ENCODE measurements at places on chromosomes 12 and 14.

DNA sequence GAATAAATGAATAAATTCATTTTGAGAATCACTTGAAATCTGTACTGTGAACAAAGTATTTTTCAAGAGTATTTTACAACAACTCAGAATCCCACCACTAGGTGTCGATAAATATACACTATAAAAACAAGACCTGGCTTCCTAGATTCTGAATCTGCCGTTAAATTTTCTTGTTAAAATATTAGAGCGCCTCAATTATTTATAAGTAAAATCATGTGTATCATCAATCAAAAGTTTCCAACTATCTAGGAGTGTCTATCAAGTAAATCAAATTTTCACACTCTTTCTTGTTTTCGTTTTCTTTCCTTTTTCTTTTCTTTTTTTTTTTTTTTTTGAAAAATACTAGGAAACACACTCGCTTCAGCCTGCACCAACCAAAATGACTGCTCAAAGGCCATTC lies 179.2 kb upstream of the DCN start:
- H3K36me3 ChIP-seq = no peaks in the 10 kb centered on the region
- no peaks in the 10 kb centered on the region for H3K4me1 ChIP-seq
- H3K4me3 ChIP-seq = no peak overlapping the region

DNA sequence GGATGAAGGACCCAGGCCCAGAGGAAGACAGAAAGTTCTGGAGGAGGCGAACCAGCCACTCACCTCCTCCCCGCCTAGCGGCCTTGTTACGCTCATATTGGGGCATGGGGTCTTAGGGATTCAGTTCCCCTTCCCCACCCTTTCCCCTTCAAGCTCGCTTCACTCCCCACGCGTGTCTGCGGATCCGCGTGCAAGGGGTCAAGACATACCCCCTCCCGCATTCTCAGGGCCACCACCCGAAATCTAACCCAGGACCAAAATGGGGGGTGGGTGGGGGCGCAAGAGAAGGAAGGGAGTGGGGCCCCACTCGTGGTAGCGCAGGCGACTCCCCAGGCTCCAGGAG lies 584 bp upstream of the RFX4 start:
- no peak overlapping the region for H3K4me3 ChIP-seq
- H3K27ac ChIP-seq = no peak overlapping the region
- H3K36me3 ChIP-seq = no peaks in the 10 kb centered on the region
- no peak for DNase-seq
- no peaks in the 10 kb centered on the region for H3K4me1 ChIP-seq

- DNase-seq = no peak
- H3K4me3 ChIP-seq = no peak overlapping the region
- peaks cover 5% of the 10 kb centered on the region for H3K36me3 ChIP-seq
- H3K4me1 ChIP-seq = peaks cover 56% of the 10 kb centered on the region
- no peaks in the 10 kb centered on the region for H3K27me3 ChIP-seq
Observed at GRCh38 chr12:53214687-53215455, 7.8 kb upstream of the ITGB7 start.

- DNase-seq = no peak
- no peaks in the 10 kb centered on the region for H3K27me3 ChIP-seq
- peak overlapping the region; percentile 44 for H3K4me3 ChIP-seq
- peaks cover 9% of the 10 kb centered on the region for H3K4me1 ChIP-seq
Observed at GRCh38 chr12:53221203-53222080, 10.6 kb downstream of the RARG start.

- H3K4me1 ChIP-seq = peaks cover 3% of the 10 kb centered on the region
- DNase-seq = peak; percentile 49
- H3K27me3 ChIP-seq = no peaks in the 10 kb centered on the region
- peak overlapping the region; percentile 75 for H3K27ac ChIP-seq
- peak overlapping the region; percentile 84 for H3K4me3 ChIP-seq
- H3K36me3 ChIP-seq = no peaks in the 10 kb centered on the region
Observed at GRCh38 chr14:54901380-54902142, 1.1 kb downstream of the GCH1 start.

DNA sequence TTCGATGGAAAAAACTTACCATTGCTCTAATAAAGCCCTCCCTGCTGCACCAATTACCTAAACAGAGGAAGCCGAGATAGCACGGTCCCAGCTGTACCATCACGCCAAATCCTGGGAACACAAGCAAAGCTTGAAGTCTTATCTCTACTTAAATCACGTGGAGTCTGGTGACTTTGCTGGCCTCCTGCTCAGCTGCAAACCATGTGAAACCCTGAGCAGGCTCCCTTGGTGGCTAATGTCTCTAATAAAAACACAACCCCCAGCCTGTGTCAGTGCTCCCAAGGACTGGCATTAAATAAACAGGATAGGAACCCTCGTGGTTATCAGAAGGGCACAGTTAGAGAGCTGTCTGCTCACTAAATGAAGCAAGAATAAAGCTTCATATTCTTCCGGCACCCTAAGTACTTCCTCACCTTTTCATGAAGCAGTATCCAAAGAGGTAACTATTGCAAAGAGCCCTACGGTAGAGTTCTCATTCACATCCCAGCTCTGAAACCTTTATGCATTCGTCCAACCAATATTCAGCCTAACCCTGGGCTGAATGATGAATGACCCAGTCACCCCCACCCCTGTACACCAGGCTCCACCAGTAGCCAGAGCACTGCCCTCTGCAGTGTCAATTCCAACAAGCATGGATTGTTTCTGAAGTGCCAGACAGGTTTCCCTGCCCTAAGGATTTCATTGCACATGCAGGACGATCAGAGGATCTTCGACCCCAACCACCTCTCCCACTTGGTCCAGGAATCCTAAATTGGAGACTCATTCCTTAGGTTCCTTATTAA lies 452.7 kb upstream of the TMPO start:
- H3K27ac ChIP-seq = no peak overlapping the region
- H3K27me3 ChIP-seq = no peaks in the 10 kb centered on the region
- H3K36me3 ChIP-seq = no peaks in the 10 kb centered on the region
- no peaks in the 10 kb centered on the region for H3K4me1 ChIP-seq
- no peak overlapping the region for H3K4me3 ChIP-seq

GRCh38 chr12:22656831-22657230 lies 31.9 kb downstream of the ETNK1 start:
- no peak overlapping the region for H3K27ac ChIP-seq
- no peaks in the 10 kb centered on the region for H3K27me3 ChIP-seq
- no peak for DNase-seq
- H3K36me3 ChIP-seq = peaks cover 8% of the 10 kb centered on the region
- peaks cover 2% of the 10 kb centered on the region for H3K4me1 ChIP-seq

DNA sequence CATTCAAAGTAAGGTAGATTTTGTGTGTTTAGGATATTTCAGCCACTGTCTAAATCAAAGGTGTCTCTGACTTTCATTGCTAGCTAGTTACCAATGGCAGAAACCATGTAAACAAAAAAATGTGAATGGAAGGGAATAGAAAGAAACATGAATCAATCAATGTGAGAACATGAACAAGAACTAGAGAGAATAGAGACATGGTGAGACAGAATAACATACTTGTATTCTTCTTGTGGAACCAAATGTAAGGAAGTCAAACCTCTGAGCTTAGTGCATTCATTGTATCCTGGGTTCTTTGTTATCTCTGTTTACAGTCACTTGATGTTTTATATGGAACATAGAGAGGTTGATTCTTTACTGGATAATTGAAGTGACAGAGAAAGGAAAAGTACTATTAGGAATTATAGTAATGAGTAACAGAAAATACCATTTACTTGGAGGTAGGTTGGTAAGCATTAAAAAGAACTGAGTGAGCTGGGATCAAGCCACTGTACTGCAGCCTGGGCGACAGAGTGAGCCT lies 2.6 kb upstream of the WNK1 start:
- H3K27ac ChIP-seq = peak overlapping the region; percentile 75
- no peaks in the 10 kb centered on the region for H3K36me3 ChIP-seq
- H3K27me3 ChIP-seq = no peaks in the 10 kb centered on the region
- DNase-seq = no peak

GRCh38 chr12:63814146-63814772 lies 30.2 kb upstream of the SRGAP1 start:
- H3K27me3 ChIP-seq = no peaks in the 10 kb centered on the region
- peaks cover 12% of the 10 kb centered on the region for H3K4me1 ChIP-seq
- H3K4me3 ChIP-seq = no peak overlapping the region
- H3K36me3 ChIP-seq = no peaks in the 10 kb centered on the region
- DNase-seq = no peak

DNA sequence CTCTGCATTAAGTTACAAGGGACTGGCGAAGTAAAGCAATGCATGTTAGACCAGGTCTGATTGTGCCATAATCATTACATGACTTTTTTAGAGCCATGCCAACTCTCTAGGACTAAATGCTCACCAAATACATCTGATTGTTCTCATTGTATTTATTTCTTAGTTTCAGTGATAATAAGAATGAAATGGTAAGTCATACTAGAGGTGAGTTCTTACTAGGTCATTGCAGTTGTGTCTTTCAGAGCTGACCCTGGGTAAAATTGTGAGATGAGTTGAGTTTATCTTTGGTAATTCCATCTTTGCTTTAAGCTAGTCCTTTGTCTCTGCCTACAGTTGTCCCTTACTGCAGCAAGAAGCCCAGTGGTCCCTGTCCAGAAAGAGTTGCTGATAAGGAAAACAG lies 73.2 kb downstream of the PRKCH start:
- DNase-seq = no peak
- H3K36me3 ChIP-seq = peaks cover 4% of the 10 kb centered on the region
- H3K27me3 ChIP-seq = no peaks in the 10 kb centered on the region
- H3K4me3 ChIP-seq = no peak overlapping the region

- H3K27ac ChIP-seq = no peak overlapping the region
- no peaks in the 10 kb centered on the region for H3K27me3 ChIP-seq
- no peak overlapping the region for H3K4me3 ChIP-seq
- H3K4me1 ChIP-seq = peaks cover 26% of the 10 kb centered on the region
- peak; percentile 41 for DNase-seq
Observed at GRCh38 chr14:64910847-64911495, 3.3 kb upstream of the CHURC1 start.

- H3K4me1 ChIP-seq = peaks cover 2% of the 10 kb centered on the region
- H3K27ac ChIP-seq = no peak overlapping the region
- no peaks in the 10 kb centered on the region for H3K27me3 ChIP-seq
- no peak for DNase-seq
Observed at GRCh38 chr12:53230108-53230845, 1.7 kb downstream of the RARG start.

DNA sequence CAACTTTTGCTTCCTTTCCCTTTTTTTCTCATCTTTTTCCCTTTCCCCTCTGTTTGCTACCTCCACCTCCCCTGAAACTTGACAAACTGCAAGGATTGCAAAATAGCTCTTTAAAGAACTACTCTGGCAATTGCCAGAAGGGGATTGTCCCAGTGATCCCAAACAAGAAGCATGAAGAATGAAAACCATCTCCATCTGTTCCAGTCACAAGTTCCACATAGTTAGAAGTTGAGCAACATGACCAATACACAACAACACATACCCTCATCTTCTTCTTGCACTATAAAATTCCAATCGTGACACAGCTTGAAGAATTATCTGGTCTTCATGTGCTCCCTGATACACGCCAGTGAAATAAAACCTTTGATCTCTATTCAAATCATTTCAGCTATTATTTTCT lies 93.7 kb upstream of the USP15 start:
- no peak overlapping the region for H3K27ac ChIP-seq
- H3K4me1 ChIP-seq = no peaks in the 10 kb centered on the region
- no peak for DNase-seq
- H3K4me3 ChIP-seq = no peak overlapping the region

- H3K4me1 ChIP-seq = no peaks in the 10 kb centered on the region
- DNase-seq = no peak
- no peak overlapping the region for H3K27ac ChIP-seq
- no peaks in the 10 kb centered on the region for H3K36me3 ChIP-seq
Observed at GRCh38 chr12:84572196-84572595, 340.4 kb downstream of the SLC6A15 start.

DNA sequence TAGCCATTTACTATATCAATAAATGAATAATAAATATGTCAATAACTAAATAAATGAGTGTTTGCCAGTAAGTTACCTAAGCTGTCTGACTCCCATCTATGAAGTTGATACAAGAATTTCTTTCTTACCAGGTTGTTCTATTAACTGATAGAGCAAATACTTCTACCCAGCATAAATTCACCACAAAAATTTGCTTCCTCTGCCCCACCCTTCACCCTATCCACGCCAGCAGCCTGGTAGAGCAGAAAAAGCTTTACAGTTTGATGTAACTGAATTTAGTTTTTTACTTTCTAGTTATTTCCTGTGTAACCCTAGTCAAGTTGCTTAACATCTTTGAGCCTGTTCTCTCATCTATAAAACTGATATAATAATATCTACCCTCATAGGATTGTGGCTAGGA lies 94.9 kb upstream of the SLC16A7 start:
- no peak overlapping the region for H3K27ac ChIP-seq
- no peaks in the 10 kb centered on the region for H3K36me3 ChIP-seq
- DNase-seq = no peak
- H3K4me1 ChIP-seq = no peaks in the 10 kb centered on the region

GRCh38 chr14:51730098-51730497 lies 78.4 kb downstream of the FRMD6 start:
- H3K27me3 ChIP-seq = no peaks in the 10 kb centered on the region
- H3K36me3 ChIP-seq = peaks cover 2% of the 10 kb centered on the region
- peak; percentile 62 for DNase-seq
- H3K4me1 ChIP-seq = no peaks in the 10 kb centered on the region
- H3K27ac ChIP-seq = no peak overlapping the region
- no peak overlapping the region for H3K4me3 ChIP-seq

DNA sequence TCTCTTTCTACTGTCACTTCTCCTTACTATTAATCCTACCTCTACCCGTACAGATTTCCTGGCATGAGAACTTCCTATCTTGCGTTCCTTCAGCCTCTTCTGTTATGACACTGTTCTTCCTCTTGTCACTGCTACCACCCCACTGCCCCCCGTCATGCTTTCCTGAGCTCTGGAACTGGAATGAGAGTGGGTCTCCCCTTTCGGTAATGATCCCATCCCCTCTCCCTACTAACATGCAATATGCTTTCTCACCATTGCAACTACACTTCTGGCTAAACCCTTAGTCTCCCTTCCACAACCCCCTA lies 4.9 kb upstream of the AP1G2 start:
- no peak overlapping the region for H3K27ac ChIP-seq
- no peaks in the 10 kb centered on the region for H3K36me3 ChIP-seq
- peaks cover 5% of the 10 kb centered on the region for H3K27me3 ChIP-seq
- DNase-seq = no peak
- peak overlapping the region; percentile 35 for H3K4me3 ChIP-seq

All from common myeloid progenitor, CD34-positive (primary cell).